NCI-H524 treated with DMSO at 0.1 percent for 48 hours (cell line): ENCODE measurements at places on chromosomes 1 and 21.
A peak's percentile ranks its signal among the peaks of the same experiment; 100 is the strongest.

- no peak for DNase-seq
Observed at GRCh38 chr21:45860493-45861155, 120.9 kb upstream of the COL6A1 start.

- DNase-seq, result peak; percentile 22
Observed at GRCh38 chr1:226882631-226883409, 12.4 kb downstream of the PSEN2 start.

DNA sequence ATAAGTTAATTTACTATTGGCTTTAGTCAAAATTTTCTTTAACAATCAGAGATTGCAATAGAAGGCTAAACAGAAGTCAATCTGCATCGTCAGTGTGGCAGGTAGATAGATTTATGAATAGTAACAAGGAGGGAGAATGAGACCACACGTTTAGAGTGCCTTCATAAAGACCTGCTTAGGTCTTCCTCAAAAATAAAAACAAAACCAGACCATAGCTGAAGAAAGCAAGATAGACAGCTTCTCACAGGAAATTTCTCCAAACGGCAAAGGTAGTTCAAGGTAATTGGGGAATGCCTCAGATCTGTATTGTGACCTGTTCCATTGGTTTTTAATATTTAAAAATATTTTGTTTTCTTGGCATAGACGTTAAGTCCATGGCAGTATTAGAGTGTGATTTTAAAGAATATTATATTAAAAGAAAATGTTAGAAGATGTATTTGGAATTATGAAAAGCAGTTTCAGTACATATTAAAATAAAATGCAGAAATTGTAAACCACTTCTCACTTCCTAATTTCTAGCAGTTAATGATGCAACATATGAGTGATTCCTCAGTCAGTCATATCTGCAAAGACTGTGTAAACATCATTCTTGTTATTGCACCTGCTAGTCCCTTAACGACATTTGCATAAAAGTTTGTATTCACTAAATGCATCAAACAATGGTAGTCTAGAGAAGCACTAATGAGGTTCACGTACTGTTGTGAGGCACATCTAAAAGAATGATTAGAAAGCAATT, 278.0 kb downstream of the HLX start:
- no peak for DNase-seq

- DNase-seq, result no peak
Observed at GRCh38 chr1:155086128-155086741, 7.6 kb downstream of the EFNA3 start.

DNA sequence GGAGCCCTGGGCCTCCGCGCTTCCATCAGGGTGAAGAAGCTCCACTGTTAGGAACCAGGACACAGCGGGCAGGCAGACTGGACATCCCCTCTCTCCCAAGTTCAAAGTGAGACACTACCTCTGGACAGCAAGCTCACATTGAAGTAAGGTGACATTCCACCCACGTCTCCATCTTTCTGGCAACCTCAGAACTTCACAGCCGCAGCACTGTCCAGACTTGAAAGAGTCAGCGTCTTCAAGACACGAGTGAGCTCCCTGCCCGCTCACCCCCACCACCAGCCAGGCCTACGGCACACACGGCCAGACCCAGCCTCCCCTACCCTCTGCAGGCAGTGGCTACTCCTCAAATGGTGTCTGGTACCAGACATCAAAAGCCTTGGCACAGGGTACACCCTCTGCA, 11.1 kb downstream of the WDR4 start:
- no peak for DNase-seq

GRCh38 chr1:111198836-111199235, 1.6 kb downstream of the DENND2D start:
- DNase-seq, result no peak

GRCh38 chr1:152189657-152190442, 30.8 kb upstream of the RPTN start:
- peak; percentile 76 for DNase-seq

DNA sequence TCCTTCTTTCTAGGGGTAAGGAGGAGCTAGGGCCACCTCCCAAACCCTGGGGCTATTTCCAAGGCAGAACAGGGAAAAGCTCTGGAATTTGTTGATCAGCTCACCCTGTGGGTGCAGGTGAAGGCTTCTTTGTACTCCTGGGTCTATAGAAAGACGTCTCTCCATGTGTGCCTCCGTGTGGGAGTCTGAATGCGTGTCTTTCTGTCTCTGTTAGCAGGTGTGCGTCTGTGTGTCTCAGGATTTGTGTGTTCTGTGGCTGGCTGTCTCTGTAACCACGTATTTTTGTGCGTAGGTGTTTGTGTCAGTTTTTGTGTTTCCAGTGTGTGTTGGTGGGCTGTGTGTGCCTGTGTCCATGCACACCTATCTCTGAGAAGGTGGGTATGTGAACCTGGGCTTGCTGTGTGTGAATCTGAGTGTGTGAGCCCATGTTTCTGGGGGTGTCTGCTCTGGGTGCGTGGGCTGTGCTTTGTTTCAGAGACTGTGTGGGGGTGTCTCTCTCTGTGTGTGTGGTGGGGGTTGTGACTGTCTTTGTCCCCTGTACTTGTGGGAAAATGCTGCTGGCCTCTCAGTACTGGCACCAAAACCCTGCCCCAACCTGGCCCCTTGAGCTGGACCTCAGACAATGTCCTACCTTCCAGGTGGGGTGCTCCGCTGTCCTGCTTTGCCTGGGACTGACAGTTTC, 12.7 kb upstream of the ETV3L start:
- no peak for DNase-seq

GRCh38 chr1:56577406-56578137, 1.8 kb downstream of the PLPP3 start:
- no peak for DNase-seq

DNA sequence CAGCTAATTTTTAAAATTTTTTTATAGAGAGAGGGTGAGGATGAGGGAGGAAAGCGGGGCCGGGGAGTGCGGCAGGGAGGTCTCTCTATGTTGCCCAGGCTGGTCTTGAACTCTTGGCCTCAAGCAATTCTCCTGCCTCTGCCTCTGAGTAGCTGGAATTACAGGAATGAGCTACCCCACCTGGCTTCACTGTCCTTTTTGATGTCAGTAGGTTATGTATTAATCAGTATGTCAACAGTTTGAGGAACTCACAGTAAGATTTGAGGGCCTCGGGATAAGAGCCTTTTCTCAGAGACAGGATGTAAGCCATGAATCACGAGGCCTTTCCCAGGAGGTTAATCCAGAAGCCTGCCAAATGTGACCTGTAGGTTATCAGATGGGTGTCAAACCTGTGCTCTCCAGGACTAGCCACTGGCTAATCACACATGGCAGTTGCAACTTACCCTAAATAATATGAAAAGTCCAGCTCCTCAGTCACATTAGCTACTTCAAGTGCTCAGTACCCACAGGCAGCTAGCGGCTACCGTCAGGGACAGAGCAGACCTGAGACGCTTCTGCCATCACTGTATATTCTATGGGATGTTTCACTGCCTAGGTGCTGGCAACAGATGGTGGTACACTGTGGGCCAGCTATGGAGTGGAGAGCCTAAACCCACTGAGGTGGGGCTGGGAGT, 33.1 kb downstream of the TRIM67 start:
- no peak for DNase-seq

DNA sequence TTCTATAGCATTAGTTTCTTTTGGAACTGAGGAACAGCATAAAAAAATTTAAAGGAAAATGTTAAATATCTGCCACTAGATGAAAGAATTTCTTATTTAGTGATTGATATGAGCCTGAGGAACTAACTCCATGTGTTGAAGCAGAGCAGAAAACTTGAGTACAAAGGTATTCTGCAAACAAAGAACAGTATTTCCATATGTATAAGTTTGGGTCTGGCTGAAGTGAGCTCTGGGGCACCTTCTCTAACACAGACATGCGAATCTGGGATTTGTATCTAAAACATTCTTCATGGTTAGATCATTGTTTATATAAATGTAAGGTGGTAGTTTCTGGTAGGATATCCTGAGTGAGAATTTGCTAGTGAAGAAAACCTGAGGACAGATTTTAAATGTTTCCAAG, 123.2 kb downstream of the TYW3 start:
- no peak for DNase-seq

- DNase-seq, result no peak
Observed at GRCh38 chr21:45050345-45050796, 24.0 kb upstream of the ADARB1 start.

GRCh38 chr1:62941780-62942179, 157.8 kb downstream of the ATG4C start:
- no peak for DNase-seq

DNA sequence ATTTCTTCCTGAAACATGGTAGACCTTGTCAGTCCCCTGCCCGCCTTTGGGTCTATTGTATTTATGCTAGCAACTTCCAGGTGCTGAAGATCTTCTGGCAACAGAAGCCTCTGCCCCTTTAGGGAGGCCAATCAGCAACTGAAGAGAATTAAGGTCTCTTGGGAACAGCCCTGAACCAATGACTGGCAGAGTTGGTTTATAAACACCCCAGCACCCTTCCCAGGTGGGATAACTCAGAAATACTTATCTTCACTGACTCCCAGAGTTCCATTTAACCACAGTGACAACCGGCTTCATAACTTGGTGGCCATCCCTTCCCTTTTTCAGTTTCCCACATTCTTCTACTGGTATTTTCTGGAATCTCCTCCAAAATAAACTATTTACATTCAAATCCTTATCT, 27.2 kb upstream of the TMCO1 start:
- no peak for DNase-seq

DNA sequence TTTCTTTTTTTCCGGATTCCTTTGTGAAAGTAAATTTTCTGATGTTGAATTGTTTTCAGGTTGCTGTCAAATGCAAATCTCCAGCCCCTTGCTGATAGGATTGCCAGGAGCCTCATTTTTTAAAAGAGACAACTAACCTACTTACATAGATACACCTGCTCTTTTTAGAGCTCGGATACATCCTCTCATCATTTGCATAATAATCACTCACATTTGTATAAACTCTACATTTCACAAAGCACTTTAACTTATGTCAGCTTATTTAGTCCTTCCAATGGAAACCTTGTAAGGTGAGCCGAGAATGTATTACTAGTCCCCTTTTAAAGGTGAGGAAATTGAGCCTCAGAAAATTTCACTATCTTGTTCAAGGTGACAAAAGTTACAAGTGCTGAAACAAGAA, 84.8 kb downstream of the KCTD3 start:
- no peak for DNase-seq

- no peak for DNase-seq
Observed at GRCh38 chr1:61641578-61642336, 83.2 kb downstream of the TM2D1 start.

DNA sequence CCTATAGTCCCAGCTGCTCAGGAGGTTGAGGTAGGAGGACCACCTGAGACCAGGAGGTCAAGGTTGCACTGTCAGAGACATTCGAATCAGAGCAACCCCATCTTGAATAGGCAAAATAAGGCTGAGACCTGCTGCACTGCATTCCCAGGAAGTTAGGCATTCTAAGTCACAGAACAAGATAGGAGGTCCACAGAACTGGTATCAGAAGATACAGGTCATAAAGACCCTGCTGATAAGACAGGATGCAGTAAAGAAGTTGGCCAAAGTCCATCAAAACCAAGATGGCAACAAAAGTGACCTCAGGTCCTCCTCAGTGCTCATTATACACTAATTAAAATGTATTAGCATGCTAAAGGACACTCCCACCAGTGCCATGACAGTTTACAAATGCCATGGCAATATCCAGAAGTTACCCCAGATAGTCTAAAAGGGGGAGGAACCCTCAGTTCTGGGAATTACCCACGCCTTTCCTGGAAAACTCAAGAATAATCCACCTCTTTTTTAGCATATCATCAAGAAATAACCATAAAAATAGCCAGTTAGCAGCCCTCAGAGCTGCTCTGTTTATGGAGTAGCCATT, 65.2 kb upstream of the KLHDC7A start:
- DNase-seq, result no peak

DNA sequence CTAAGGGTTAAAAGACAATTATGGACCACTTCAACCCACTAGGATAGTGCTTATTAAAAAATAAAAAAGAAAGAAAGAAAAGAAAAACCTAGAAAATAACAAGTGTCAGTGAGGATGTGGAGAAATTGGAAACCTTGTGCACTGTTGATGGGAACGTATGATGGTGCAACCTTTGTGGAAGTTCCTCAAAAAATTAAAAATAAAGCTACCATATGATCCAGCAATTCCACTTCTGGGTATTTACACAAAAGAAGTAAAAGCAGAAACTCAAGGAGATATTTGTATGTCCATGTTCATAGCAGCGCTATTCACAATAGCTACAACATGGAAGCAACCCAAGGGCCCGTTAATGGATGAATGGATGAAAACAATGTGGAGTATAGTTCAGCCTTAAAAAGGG, 115.2 kb upstream of the ATP1A1 start:
- no peak for DNase-seq

GRCh38 chr1:87017998-87018672, 103.7 kb downstream of the HS2ST1 start:
- no peak for DNase-seq

- no peak for DNase-seq
Observed at GRCh38 chr1:5709976-5710375, 282.2 kb downstream of the NPHP4 start.

DNA sequence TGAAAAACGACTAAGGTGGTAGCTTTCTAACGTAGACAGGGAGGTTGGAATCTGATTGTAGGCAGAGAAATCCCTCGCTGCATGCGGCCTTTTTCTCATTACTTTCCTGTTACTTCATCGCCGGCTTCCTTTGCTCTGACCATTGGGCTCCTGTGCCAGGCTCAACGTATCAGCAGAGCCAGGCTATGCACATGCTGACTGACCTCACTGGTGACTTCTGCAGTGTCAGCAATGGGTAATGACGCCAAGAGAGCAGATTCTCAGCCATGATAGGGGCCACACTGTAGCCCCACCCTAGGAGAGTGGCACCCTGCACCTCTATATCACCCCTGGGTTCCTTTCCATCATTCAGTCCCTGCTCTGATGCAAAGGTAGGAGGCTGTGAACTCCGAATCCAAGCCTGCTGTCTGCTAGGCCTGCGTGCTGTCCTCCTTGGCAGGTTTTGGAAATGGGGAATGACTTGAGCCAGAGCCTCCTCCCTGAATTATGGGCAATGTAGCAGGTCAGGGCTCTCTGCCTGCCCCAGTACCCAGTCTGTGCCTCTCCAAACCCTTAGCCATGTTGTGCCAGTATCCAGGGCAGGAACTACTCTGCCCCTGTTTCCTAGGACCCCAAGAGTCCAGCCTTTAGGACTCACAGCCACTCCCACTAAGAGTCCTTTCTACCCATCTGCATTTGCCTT, 11.4 kb downstream of the PPFIA4 start:
- no peak for DNase-seq

DNA sequence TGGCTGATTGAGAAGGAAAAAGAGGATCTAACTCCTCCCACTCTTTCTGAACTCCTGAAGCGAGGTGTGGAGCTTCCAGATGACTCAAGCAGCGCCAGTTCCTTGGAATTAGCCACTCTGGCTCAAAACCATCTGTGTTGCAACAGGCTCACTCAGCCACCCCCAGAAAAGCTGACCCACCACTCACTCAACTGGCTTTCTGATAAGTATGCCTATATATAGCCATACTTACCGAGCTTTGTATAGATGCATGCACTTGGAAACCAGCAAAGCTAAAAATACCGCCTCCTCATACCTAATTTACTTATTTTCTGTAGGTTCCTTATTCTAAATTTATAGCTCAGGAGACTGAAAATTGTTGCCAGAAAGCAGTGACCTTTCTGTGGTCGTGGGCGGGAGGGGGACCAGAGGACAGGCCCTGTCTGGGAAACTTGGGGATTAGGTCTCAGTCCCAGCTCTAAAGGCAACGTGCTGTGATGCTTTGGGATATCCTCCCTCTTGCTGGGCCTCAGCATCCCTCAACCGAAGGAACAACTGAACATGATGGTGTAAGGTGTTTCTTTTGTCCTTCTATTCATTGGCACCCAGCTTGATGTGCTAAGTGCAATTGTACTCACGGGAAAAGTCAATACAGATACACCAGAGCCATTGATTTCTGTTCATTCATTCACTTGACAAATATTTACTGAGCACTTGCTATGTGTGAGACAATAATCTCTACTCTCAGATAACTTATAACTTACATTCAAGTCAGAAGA, 65.7 kb downstream of the NENF start:
- no peak for DNase-seq
